ENCODE measurements at places on chromosomes 7 and 10.

DNA sequence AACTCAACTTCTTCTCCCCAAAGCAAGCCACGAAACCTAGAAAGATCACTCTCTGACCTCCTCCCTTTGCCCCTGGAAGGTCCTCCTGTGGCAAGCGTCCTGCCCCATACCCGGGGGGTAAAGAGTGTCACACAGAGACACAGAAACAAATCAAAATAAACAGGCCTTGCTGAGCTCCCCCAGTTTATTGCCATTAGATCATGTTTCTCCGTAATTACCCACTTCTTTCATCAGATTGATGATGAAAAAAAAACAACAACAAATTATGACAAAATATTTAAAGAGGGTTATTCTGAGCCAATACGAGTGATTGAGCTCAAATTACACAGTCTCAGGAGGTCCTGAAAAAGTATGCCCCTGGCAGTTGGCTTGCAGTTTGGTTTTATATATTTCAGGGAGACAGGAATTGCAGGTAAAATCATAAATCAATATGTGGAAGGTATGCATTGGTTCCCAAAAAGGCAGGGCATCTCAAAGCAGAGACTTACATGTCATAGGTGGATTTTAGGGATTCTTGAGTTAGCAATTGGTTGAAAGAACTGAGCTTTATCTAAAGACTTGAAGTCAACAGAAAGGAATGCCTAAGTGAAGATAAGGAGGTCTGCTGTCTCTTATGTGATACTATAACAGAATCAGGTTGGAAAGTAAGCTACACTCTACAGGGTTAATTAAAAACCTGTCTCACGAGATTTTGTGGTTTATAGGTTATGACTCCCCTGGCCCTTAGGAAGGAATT is 86.2 kb downstream of the APBB1IP start:
- DNase-seq, result peak; percentile 3

- peak; percentile 79 for DNase-seq
Observed at GRCh38 chr10:63738410-63738809, 217.2 kb downstream of the REEP3 start.

DNA sequence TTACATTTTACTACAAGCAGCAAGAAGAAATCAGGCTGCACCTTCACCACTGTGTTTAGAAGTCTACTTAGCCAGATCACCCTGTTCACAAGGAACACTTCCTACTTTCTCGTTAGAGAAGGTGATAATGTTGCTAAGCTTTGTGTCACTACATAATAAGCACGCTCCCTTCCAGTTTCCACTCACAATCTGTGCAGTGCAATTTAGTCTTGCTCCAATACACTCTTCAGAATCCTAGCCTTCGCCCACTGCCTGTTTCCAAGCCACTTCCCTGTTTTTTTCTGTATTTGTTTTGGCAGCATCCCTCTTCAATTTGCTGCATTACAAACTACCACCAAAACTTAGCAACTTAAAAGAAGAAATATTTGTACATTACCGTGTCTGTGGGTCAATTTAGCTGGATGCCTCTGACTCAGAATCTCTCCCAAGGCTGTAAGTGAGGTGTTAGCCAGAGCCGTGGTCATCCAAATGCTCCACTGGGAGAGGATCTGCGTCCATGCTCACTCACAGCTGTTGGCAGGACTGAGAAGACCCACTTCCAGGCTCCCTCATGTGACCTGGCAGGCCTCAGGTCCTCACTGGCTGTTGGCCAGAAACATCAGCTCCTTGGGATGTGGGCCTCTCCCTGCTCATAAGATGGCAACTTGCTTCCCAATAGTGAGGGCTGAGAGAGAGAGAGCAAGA is 110.4 kb downstream of the PON1 start:
- DNase-seq, result peak; percentile 79

GRCh38 chr10:12974078-12974477 is 27.4 kb downstream of the CCDC3 start:
- DNase-seq, result no peak

DNA sequence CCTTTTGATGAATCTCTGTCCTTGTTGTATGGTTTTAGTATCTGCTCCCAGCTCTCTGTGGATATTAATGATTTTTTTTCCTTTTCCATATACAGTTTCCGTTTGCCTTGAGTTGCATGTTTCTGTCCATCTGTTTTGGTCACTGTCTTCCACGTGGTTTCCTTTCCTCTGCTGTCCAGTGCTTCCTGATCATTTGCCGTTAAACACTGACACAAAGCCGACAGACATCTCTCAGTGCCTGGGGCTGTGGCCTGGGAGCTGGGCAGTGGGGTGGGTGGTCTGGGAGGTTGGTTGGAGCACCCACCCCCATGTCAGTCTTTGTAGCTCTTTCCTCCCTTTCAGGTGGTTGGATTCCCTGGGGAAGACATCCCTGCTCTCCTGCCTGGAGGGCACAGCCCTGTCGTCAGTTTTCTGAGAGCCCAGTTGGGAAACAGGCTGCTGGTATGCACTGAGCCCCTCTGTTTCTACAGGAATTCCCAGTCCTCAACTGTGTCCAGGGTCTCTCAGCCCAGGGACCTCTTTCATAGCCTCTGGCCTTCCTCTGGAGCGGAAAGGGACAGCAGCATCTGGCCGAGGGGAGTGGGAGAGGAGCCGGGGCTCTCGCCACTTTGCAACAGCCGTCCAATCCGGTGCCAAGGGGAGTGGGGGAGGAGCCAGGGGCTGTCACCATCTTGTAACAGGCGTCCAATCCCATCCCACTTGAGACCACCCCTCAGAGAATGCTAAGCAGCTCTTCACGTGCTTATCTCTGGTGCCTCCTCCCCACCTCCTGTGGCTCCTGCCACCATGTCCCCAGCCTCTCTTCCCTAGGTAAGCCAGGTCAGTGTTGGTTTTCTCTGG is 26.7 kb upstream of the MKI67 start:
- DNase-seq, result no peak

DNA sequence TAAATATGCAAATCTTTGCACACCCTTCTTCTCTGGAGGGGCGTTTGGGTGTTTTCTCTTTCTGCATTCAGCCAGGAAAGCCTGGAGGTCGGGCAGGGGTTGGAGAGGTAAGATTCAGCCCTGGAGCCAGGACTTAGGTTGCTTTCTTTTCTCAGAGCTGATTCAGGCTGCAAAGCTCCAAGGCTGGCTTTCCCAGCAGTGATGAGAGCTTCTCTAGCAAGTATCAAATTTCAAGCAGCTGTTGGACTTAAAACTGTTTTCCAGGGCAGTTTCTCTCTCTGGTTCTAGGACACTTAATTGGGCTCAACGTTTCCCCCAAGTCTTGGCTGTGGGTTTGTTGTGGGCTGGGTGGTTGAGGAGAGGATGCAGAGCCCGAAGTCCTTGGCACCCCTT is 608 bp downstream of the AKR1B10 start:
- peak; percentile 82 for DNase-seq

- DNase-seq, result peak; percentile 86
Observed at GRCh38 chr10:44463511-44464121, 78.7 kb upstream of the CXCL12 start.
